Left renal pelvis (tissue), 4 donors: ENCODE measurements at places on chromosomes 16 and 17.
A peak's percentile ranks its signal among the peaks of the same experiment; 100 is the strongest.

DNA sequence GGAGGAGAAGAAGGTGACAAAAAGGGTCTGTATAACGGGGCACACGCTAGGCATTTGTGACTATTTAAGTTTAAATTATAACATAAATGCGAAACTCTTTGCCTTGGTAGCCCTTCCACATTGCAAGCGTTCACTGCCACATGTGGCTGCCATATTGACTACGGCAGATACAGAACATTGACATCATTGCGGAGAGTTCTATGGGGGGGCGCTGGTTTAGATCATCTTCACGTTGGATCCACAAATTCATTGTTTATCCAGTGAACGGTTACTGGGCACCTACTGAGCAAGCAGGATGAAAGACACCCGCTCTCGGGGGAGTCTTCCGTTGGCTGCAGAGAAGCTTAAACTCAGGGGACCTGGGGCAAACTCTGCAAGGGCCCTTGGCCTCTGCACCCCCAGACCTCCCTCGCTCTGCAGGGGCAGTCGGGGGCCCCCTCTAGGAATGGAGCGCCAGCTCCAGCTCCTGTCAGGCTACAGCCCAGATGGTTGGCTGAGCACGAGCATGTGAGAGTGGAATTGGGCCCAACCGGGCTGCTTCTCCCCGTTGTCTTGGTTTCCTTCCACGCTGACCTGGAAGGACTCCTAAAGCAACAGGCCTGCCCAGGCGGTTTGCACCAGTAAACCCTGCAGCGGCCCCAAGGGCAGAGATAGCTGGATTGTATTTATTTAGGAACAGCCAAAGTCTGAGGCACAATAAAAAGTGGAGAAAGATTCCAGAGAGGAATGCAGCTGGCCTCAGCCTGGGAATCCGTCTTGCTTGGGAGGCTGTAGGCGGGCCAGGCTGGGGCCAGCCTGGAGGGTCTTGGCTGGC lies 172.2 kb downstream of the SEC14L1 start:
- peak; percentile 75 for DNase-seq

DNA sequence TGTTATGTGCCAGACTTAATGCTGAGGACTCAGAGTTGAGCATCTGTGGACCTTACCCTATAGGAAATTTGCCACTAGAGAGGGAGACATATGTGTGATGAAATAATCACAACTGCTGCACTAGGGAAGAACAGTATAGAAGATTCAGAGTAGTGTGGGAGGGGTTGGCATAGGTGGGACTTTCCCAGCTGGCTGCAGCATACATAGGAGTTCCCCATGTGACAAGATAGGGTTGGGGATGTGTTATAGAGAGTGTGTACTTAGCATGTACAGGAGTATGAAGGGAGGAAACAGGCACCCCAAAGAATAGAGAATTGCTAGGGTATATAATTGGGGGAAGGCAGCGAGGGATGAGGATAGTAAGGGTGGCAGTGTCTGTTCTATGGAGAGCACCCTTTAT lies 2.9 kb downstream of the NUP93 start:
- DNase-seq, result no peak

DNA sequence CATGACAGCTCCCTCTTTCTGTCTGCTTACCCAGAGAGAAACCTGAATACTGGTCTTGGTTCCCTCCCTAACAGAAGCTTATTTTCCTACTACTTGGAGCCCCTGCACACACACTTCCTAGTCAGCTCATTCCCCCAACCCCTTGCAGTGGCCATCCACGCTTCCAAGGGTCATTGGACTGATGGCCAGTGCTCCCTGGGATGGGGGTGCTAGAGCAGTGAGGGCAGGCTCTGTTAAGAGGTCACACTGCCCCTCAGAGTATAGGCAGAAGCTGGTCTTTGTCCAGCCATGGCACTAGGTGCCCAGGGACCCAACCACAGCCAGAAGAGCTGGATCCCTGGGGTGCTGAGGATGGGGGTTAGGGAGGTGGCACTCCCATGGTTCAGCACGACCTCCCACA lies 12.5 kb downstream of the DRC3 start:
- no peak for DNase-seq

- no peak for DNase-seq
Measured at GRCh38 chr16:14455573-14455972, 174.5 kb downstream of the PARN start.

GRCh38 chr16:67449336-67449735 lies 18.4 kb downstream of the HSD11B2 start:
- no peak for DNase-seq

DNA sequence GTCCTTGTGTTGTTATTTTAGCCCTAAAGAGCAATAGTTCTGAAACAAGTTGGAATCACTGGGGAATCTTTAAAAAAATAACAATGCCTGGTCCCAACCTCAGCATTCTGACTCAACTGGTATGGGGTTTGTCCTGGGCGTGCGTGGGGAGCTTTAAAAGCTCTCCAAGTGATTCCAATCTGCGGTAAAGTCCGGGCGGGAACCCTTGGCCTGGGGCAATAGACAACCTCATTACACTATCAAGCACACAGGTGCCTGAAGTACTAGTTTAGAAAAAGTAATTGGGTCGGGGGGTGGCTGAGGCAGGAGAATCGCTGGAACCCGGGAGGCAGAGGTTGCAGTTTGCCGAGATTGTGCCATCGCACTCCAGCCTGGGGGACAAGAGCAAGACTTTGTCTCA lies 4.4 kb downstream of the STX8 start:
- no peak for DNase-seq

GRCh38 chr16:86080131-86080875 lies 181.3 kb downstream of the IRF8 start:
- DNase-seq, result no peak

GRCh38 chr17:62745806-62746205 lies 62.3 kb downstream of the MARCHF10 start:
- DNase-seq, result no peak

DNA sequence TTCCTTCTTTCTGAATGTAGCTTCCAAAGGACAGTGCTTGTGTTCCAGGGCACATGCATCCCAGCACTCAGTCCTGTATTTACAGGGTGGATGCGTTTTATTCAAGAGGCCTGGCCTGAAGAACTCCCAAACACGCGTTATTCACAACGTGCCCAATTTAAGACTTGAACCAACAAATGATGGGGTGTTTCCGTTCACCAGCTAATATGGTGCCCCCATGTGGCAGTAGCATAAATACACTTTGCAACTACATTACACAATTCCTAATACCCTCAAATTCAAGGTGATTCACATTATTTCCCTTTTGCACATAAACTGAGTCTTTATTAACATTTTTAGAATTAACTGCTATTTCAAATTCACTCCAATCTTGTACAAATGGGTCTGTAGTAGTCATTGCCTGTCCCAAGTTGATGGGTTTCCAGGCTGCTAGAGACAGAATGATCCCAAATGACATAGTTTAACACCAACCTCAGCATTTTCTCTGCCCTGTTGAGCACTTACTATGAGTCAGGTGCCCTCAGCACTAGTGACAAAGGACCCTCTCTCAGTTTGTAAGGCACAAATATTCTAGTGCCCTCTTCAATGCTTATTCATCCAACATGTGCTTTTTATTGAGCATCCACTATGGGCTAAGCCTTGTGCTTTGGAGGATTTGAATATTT lies 26.9 kb downstream of the HSD17B2 start:
- DNase-seq, result no peak

DNA sequence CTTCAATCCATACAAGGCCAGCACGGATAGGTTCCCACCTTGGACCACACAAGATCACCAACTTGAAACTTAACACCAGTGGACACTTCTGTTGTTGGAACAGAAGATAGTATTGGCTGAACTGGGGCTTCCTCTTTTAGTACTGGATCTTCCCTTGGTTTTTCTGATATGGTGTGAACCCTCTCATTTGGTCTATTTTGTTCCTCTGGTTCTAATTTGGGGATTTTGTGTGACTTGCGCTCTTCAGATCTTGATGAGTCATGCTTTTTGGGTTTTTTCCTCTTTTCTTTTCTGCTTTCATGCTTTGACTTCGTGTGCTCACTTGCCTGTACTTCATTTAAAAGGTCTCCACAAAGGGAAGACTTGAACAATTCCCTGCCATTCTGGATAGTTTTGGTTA lies 39.0 kb downstream of the SOST start:
- DNase-seq, result no peak

DNA sequence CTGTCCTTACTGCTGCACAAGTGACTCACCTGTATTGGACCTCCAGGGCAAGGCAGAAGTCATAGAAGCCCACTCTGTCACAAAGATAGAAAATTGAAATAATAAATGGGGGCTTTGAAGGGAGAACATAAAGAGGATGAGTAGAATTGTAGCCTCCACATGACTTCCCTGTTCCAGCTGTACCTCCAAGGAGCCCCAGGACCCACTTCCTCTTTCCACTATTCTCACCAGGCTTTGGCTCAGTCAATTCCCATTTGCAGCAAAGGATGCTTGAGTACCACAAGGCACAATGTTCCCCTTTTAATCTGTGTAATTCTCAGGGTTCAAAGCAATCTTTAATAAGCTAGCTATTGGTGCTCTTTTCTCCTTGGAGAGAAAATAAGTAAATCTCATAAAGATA lies 512.1 kb downstream of the TOX3 start:
- no peak for DNase-seq

DNA sequence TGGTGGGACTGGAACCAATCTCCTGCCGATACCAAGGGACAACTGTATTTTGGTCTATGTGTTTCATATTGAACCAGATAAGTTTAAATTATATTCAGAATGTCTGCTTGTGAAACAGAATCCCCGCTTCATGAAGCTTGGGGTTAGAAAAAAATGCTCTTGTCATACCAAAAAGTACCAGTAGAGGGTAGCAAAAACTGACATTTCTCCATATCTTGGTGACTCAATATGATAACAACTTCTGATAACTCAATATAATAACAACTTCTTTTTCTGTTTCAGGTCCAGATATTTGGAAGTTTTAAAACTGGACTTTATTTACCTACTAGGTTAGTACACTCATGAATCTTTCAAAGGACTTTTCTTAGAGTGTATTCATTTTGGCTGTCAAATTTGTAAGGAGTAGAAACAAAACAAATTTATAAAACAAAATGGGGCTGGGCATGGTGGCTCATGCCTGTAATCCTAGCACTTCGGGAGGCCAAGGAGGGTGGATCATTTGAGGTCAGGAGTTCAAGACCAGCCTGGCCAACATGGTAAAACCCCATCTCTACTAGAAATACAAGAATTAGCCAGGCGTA lies 52.3 kb upstream of the ADCY7 start:
- no peak for DNase-seq

- DNase-seq, result peak; percentile 52
Measured at GRCh38 chr17:69235338-69236058, 6.9 kb upstream of the ABCA10 start.

GRCh38 chr17:79064026-79064425 lies 10.6 kb upstream of the ENGASE start:
- DNase-seq, result no peak

DNA sequence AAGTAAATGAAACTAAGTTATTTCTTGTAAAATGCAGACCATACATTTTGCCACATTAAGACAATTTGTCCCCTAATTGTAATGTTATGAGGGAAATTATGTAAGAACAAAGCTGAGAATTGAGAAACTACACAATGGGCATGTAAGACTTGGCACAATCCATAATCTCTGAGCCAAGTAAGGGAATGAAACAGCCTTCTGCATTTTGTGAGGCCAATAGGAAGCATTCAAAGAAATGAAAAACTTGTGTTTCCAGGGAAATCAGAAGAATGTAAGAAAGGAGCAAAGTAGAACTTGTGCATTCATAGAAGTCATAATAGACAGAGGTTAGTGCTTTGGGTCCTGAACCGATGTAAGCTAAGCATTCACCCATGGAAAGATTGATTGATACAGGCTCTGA lies 1.8 kb downstream of the KRTAP9-4 start:
- no peak for DNase-seq

- no peak for DNase-seq
Measured at GRCh38 chr16:9797306-9797705, 384.9 kb downstream of the GRIN2A start.

DNA sequence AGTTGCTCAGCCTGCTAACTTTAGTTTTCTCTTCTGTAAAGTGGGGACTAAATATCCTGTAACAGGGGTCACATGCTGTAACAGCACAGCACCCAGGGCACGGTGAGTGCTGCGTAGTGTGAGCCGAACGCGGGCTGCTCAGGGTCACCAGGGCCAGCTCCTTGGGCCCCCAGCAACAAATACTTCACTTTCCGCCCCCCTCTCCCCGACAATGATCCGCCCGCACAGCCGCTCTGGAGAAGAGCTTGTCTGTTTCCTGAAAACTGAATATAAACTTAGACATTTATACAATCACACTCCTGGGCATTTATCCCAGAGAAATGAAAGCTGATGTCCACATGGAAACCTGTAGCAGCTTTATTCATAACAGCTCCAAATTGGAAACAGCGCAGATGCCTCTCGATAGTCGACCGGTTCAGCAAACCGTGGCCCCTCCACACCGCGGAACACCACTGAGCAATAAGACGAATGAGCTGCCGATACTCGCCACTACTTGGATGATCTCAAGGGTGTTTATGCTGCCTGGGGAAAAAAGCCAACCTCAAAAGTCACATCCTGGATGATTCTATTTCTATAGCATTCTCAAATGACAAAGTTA lies 267.2 kb downstream of the PARN start:
- DNase-seq, result no peak

GRCh38 chr17:73906896-73907870 lies 262.9 kb upstream of the SDK2 start:
- no peak for DNase-seq

DNA sequence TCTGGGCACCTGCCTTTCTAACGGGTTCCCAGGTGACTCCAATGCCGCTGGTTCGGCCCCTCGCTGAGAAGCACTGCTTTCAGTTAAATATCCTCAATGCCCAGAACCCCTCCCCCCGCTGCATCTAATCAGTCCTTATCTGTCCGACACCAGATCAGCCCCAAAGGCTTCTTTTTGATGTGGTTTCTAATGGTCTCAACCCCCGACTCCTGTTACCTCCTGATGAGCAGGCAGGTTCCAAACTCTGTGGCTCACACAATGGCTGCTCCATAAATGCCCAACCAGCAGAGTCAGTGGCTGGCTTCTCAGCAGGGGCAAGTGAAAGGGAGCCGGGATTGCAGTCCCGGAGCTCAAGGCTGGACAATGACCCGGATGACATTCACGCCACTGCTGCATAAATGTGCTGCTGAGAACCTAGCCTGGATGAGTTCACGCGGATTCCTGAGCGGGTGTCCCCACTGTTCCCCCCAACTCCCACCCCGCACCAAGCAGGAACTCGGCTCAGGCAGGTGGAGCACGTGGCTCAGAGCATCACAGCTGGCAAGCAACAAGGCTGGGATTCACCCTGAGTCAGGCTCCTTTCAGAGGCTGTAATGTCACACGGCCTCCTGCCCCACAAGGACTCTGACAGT lies 1.0 kb upstream of the SLC38A8 start:
- DNase-seq, result no peak

GRCh38 chr16:57260294-57260929 lies 15.4 kb downstream of the ARL2BP start:
- no peak for DNase-seq
